ENCODE measurements at places on chromosomes 7 and 10.
A peak's percentile ranks its signal among the peaks of the same experiment; 100 is the strongest.

- DNase-seq: no peak
These were observed 396.7 kb downstream of the AUTS2 start for GRCh38 chr7:69994886-69995542.

- no peak for DNase-seq
These were observed 238.9 kb downstream of the FOXP2 start for GRCh38 chr7:114653364-114654088.

DNA sequence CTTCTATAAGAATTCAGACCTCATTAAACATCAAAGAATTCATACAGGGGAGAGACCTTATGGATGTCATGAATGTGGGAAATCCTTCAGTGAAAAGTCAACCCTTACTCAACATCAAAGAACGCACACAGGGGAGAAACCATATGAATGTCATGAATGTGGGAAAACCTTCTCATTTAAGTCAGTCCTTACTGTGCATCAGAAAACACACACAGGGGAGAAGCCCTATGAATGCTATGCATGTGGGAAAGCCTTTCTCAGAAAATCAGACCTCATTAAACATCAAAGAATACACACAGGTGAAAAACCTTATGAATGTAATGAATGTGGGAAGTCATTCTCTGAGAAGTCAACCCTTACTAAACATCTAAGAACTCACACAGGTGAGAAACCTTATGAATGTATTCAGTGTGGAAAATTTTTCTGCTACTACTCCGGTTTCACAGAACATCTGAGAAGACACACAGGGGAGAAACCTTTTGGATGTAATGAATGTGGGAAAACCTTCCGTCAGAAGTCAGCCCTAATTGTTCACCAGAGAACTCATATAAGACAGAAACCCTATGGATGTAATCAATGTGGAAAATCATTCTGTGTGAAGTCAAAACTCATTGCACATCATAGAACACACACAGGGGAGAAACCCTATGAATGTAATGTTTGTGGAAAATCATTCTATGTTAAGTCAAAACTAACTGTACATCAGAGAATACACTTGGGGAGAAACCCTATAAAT is 24.1 kb downstream of the ZNF37A start:
- no peak for DNase-seq

DNA sequence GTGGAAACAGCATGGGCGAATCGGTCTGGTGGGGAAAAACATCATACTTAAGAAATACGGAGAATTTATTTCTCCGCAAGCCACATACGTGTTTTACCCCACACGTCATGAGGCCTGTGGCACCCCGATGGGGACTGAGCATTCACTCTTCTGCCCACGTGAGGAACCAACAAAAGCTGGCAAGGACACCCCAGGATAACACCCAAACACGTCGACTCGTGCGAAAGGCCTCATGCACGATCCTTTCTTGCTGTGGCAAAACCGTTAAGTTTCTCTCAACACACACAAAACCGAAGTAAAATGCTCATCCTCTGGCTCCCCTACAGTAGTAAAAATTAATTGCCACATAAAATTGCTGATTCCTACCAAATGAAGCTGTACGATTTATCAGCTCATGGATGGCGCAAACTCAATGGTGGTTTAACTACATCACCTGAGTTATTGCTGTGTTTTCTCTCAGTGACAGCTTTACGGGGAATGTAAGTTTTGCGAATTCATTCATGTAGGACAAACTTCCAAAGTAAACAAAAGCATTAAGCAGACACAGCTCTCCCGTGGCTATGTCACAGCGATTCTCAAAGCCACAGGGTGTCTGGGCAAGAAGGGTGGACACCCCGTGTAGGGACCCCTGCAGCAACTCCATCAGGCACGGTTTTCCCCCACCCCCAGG is 97.0 kb downstream of the CTBP2 start:
- DNase-seq: no peak

DNA sequence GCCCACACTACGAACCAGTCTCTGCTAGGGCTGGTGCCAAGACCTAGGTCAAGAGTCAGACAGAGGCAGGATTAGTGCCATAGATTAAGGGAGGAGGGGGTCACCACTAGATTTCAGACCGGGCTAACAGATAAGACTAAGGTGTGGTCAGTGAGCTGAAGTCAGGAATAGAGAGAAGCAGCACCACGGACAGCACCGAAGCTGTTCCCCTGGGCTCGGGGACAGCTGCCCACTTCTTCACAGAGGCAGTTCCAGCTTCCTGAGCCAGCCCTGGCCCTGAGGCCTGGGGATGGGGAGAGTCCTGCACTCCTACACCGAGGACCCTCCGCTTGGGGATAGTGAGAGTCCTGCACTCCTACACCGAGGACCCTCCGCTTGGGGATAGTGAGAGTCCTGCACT is 11.2 kb upstream of the JAKMIP3 start:
- no peak for DNase-seq

- DNase-seq: peak; percentile 63
These were observed at the start of gene PFKP for GRCh38 chr10:3067118-3067858. Gene PFKP (plus strand): TSS chr10:3067548. CDS start chr10:3067596, 48 bp downstream.

- no peak for DNase-seq
These were observed 540.6 kb downstream of the MDFIC start for GRCh38 chr7:115462301-115463015.

DNA sequence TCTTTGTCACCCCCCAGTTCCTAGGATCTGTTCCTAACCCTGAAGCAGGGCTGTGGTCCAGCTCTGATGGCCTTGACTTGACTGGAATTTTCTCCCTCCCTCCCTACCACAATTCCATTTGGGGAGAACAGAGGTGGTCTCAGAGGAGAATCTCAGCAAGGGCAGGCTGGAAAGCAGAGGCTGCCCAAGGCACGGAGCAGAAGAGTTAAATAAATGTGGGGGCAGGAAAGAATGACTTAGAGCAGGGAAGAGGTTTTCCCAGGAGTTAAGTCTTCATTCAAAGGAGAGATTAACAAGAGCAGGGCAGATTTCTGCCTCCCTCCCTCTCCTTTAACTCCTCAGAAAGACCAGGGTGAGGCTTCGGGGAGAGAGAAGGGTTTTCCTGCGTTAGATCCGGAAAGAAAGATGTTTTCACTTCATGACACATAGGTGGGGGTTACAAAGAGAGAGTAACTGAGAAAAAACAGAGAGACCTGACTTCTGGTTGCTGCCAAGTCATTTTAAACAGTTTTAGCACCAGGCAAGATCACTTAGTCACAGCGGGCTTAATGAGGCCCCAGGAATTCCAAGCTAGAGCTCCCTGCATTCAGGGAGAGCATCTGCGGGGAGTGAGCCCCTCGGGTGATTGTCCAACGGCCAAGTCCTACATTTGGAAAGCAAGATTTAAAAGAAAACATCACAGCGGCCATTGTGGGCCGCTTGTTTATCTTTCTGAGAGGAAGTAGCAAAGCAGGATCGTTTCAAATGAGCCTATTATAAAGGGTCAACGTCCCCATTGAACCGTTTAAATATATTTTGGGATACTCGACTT is 78.7 kb downstream of the ARHGAP22 start:
- no peak for DNase-seq

DNA sequence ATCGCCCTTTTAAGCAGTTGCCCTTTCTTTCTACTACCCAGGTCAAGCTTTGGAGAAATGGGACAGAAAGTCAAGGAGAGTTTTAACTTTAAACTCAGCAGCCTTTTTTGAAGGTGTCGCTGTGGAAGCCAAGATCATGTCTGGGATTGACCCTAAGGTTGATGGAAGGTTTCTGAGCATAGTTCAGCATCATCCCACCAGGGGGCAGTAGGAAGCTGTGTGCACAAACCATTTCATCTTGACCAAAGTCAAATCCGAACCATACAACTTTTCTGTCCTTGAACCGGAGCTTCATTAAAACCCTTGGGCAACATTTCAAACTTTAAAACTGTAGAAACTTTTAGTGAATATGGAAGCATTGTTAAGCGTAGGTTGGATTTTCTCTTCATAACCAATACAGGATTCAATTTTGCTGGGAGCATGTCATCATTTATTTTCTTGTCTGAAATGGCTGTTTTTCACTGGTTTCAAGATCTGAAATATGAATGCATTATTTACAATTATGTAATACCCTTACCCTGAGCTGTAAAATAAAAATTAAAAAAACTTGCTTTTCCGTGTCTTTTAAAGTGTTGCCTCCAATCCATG is 214.4 kb upstream of the KIAA1217 start:
- no peak for DNase-seq

GRCh38 chr7:114588506-114588905 is 173.9 kb downstream of the FOXP2 start:
- DNase-seq: no peak

DNA sequence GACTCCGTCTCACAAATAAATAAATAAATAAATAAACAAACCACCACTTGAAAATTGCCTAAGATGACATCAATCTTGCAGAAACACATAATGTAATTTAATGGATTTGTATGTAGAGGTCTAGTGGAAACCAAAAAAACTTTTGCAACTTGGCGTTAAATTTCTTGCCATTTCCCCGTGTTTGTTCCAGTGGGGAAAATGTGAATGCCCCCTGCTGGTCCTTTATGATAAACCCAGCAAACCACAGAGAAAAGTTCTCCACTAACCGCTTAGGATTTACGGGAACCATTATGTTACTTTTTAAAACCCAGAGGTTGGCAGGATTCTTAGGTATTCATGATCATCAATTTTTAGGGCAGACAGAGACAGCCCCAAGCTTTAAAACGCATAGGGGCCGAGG is 32.5 kb downstream of the LAMB4 start:
- DNase-seq: no peak

DNA sequence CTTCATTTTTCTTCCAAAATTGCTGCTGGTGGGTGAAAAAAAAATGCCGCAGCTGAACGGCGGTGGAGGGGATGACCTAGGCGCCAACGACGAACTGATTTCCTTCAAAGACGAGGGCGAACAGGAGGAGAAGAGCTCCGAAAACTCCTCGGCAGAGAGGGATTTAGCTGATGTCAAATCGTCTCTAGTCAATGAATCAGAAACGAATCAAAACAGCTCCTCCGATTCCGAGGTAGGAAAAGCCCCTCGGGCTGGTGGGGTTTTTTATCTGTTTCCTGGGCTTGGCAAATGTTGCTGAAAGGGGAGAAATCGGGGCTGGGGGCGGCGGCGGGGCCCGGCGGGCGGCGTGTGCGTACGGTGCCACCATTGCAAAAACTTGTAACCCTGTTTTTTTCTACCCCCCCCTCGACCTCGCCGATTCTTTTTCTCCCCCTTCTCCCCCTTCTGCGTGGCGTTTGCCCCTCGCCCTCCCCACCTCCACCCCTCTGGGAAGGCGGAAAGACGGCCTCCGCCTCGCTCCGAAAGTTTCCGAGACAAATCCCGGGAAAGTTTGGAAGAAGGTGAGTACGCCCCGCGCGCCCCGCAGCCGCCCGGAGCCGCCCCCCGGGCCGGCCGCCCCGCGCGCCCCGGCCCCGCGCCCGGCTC is 789 bp downstream of the TCF7L2 start:
- DNase-seq: no peak

DNA sequence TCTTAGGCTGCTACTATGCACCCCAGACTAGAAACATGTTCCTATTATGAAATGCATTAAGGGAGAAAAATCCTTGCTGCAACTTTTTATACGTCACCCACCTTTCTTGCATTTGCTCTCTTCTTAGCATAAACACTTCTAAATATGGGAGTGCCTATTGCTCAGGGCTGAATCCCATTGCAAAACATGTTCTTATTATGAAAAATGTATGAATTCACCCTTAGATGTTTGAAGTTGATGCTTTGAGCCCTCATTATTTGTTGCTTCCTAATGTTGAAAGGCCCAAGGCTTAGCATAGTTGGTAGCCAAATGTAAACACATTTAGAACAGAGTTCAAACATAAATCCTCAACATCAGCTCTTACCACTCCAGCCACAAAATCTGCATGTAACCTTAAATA is 52.8 kb downstream of the BMPER start:
- DNase-seq: no peak

DNA sequence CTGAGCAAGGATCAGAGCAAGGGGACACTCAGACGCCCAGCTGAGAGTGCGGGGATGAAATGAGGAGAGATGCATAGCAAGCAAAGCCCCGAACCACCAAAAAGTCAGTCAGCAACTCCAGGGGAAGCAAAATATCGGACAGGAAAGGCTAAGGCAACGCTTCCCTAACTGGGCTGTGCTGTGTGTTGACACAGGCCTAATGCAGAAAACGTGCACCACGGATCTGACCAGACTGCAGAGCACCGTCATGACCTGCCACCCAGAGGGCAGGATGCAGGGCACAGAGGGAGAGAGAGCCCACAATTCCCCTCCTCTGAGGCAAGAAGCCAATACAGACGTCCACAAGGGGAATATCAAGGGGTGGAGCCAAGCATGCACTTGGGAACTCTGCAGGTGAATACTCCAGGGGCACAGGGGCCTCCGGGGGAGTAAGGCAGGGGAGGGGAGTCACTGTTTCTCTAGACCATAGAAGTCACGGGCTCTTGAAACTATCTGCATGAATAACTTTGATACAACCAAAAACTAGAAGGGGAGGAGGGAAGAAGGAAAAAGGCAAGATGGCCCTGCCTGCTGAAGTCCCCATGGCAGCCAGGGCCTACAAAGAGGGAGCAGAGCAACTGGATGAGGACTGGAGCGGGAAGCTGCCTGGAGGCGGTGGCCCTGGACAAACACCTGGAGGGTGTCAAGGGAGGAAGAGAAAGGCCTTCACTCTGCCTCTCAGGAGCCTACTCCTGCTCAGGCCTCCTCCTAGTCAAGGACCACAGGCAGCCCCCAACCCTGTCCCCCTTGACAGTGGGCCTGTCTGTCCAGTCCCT is 26.2 kb downstream of the GRID1 start:
- DNase-seq: no peak

DNA sequence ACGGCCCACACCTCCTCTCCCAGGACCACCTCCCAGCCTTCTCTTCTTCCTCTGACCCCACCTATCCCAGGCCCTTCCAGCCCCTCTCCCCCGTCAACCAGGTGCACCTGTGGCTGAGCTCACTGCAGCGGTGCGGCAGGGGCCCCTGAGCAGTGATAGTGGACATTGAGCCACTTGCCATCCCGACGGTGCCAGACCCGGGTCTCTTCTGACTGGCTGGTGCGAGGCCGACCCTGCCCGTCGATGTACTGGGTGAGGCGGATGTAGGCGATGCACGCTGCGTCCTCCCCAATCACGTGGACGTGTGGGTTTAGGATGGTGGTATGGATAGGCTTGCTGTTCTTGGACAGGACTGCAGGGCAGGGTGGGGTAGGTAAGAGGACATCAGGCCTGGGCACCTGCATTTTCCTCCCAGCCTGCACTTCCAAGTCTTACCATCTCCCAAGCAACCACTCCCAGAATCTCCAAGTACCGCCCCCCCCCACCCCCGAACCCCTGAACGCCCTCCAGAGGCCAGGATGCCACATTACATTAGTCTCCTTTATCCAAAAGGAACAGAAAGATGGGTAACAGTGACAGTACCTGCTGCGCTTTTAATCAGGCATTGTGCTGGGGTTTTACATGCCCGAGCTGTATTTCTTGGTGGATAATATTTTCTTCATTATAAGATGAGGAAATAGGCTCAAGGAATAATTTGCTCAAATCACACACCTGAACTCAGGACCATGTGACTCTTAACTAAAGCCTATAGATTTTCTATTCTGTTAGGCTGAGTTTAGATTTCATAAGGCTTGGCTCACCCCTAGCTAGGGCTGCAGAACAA is 3.7 kb upstream of the NDST2 start:
- DNase-seq: no peak

DNA sequence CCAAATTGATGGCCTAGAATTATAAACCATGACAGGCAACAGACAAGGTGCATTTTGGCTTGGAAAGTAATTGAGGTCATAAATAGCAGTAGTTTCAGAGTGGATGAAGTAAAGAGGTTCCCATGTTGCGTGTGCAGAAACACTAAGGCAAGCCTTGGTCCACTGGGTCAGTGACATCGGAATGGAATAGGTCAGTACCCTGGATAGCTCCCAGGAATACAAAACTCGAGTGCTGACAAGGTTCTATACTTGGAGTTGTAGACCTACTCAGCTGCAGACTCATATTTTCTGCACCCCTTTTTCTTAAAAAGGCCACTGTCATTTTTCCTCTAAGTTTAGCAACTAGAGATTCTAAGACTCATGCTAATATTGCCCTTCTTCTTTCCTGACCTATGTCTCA is 132.8 kb downstream of the DYNC1I1 start:
- no peak for DNase-seq
